Renal cortical epithelial cell (primary cell): ENCODE measurements at places on chromosomes 5 and 9.
A peak's percentile ranks its signal among the peaks of the same experiment; 100 is the strongest.

DNA sequence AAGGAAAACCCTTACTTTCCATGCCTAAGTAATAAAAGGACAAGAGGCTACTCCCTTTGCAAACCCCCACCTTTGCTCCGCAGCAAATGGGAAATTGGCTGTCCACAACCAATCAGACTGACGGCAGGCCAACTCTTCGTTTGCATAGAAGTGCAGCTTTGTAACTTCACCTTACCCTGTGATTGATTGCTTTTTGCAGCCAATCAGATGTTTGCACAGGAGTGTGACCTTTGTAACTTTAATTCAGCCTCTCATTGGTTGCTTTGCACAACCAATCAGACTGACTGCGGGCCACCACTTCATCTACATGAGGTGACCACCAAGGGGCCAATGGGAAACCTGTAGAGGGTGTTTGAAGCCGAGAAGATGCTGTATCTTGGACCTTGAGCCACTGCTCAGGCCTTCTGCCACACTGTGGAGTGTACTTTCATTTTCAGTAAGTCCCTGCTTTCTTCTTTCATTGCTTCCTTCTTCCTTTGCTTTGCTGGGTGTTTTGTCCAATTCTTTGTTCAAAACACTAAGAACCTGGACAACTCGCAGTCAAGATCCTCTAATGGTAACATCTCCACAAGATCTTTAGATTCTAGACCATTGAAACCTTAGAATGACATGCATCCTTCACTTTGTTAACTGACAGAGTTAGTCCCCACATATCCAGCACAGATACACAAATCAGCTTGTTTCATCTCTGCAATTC is 51.3 kb upstream of the FREM1 start:
- peak; percentile 46 for DNase-seq

GRCh38 chr5:154345255-154345952 is 100.4 kb upstream of the SAP30L start:
- no peak for DNase-seq

DNA sequence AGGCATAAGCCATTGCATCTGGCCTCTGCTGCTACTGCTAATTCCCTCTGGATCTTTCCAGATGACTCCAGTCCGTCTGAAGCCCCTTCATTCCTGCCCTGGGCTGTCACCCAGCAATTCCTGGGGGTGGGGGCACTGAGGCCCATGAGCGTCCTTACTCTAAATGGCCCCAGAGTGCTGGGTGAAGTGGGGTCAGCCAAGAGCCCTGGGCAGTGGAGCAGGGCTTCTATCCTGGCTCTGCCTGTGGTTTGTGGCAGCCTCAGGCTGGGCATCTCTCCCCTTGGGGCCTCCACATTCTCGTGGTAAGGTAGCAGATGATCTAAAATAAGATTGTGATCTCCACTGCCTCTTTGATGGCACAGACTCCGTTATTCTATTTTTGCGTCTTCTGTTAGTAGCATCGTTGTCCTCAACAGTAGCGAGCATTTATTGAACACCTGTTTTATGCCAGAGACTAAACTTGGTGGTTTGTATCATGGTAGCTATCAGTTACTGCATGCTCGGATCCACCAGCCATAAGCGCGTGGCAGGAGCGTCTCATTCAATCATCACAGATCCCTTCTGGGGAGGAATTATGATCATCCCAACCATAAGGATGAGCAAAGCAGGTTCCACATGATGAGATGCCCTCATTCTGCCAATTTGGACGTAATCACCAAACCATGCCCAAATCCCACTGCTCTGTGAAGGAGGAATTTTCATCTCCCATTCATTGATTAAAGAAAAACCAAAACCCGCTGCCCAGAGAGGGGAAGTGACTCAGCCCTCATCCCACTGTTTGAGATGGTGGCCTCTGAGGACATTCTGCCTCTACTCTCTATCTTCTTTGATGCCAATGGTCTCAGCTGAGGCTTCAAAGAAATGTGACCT is 21.9 kb upstream of the DUSP1 start:
- peak; percentile 59 for DNase-seq

- no peak for DNase-seq
Observed at GRCh38 chr5:3995954-3996619, 400.5 kb downstream of the IRX1 start.

- DNase-seq, result no peak
Observed at GRCh38 chr9:136140966-136141365, 22.3 kb upstream of the TMEM250 start.

- DNase-seq, result no peak
Observed at GRCh38 chr5:35540002-35540401, 77.7 kb upstream of the SPEF2 start.

DNA sequence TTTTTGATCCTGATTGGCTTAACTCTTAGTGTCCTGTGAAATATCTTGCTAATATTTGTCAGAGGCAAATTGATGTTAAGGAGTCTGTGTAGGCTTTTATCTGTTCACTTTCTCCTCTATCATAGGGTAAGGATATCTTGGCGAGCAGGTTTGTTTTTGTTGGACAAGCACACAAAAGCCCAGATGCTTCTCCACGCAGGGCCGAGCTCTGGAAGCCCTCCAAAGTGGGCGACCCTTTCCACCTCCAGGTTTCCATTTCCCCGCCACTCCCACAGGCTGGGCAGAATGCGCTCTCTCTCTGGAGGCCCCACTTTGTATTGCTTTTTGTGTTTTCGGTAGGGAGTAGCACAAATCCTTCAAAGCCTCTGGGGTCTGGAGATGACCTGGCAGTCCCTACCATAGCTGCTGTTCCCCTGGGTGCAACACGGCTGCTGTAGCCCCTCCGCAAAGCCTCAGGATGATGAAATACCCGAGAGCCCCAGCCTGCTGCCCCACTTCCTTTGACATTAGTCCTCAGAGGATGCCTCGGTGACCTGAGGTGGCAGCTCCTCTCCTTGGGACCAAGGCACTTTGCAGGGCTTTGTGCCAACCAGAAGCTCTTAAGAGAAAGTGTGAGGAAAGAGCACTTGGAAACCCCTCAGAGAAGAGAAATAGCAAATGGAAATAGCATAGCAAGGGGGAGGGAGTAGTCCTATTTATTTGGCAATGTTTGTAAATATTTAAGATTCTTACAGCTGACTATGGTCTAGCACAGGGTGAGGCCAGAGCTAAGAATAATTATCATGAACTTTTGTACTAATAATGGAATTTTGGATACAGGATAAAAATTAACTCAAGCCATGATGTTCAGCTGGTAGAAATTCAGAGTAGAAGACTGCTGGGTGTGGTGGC is 122.8 kb downstream of the ARHGEF28 start:
- peak; percentile 7 for DNase-seq

- peak; percentile 46 for DNase-seq
Observed at GRCh38 chr5:171418982-171419687, at the start of gene FGF18. TSS of gene FGF18 (plus strand) at chr5:171419647. CDS start at chr5:171420200, 553 bp downstream.

DNA sequence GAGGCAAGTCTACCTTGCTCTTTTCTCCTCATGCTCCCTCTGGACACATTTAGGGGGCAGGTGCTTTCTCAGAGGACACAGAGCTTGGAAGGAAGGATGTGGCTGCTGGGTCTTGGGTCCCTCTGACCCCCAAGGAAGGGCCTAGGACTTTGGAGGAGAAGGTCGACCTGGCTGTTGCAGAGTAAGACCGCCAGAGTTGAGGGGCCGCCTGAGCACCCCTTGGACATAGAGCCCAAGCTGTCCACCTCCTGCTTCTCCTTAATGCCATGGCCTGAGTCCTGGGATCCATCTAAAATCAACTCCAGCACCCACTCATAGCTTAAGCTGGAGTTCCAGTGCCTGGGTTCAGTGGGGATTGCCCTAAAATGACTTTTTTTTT is 20.6 kb downstream of the LAMC3 start:
- no peak for DNase-seq

- no peak for DNase-seq
Observed at GRCh38 chr9:27638716-27639115, 65.4 kb upstream of the C9orf72 start.

DNA sequence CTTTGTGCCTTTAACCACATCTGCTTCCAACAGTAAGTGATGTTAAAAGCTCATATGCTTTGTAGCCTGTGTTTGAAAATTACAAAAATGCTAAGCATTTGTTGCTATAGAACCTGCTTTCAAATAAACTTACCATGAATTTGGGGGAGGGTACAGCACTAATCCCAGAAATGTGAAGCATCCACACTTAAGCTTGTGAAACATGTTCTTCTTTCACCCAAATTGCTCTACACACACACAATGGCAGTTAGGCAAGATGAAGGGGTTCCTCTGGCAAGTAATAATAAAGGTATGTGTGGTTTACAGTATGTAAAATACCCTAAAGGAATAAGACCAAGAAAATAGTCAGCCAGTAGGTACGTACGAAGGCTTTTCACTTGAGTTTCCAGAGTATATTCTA is 165.6 kb downstream of the SMARCA2 start:
- no peak for DNase-seq

GRCh38 chr9:127209220-127209619 is 55.4 kb upstream of the GARNL3 start:
- no peak for DNase-seq
